Heart left ventricle (tissue), 16 donors: ENCODE measurements at places on chromosomes 12 and 14. TPM values are rescaled to one million over a fixed set of nuclear protein-coding genes. Genes with fewer than 3 reads are reported as not detected.
A peak's percentile ranks its signal among the peaks of the same experiment; 100 is the strongest.

DNA sequence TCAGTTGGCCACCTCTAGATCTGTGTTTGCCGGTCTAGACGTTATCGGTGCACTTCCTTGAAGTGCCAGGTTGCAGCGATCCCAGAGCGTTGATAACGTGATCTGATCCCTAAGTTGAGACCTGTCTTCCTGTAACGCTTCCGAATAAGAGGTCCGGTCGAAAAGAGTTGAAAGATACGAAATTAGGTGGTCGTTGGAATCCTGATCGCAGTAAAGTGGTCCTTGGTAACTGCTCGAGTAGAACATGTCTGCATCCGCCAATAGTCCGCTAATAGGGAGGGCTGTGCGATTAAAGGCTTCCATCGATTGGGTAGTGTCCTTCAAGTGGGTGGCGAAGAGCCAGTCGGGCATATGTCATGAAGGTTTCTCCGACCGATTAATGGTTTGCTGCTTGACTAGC, 2.7 kb downstream of the SRSF5 start:
- H3K36me3 ChIP-seq, result peaks cover 2% of the 10 kb centered on the region
- DNase-seq, result no peak
- H3K4me3 ChIP-seq, result no peak overlapping the region
- peaks cover 36% of the 10 kb centered on the region for H3K4me1 ChIP-seq

GRCh38 chr12:66188584-66189485, at the start of gene IRAK3:
Gene IRAK3, plus strand, starts transcription at chr12:66189214. Its CDS starts 86 bp downstream, at chr12:66189300.
- peak within 1 kb of the TSS; percentile 85 for H3K27ac ChIP-seq
- H3K4me1 ChIP-seq, result peaks cover 19% of the 10 kb centered on the region
- peak within 1 kb of the TSS; percentile 43 for H3K4me3 ChIP-seq
- no peaks in the 10 kb centered on the region for H3K27me3 ChIP-seq

DNA sequence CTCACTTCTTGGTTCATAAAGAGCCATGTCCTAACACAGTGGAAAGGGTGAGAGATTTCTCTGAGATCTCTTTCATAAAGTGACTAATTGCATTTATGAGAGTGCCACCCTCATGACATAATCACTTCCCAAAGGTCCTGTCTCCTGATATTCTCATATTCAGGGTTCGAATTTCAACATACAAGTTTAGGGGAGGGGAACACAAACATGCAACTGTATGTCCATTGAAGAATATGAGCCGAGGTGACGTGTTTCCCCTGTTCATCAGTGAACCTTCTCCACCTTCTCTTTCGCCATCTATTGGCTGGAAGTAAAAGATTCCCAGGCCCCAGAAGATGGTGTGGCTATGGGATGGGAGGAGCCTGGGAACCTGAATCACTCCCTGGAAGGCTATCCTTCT, 354.2 kb upstream of the ATP2B1 start:
- H3K4me1 ChIP-seq, result peaks cover 22% of the 10 kb centered on the region
- no peak overlapping the region for H3K27ac ChIP-seq
- no peak for DNase-seq
- no peaks in the 10 kb centered on the region for H3K27me3 ChIP-seq
- H3K4me3 ChIP-seq, result no peak overlapping the region

GRCh38 chr14:31926123-31926522, 151.0 kb upstream of the ARHGAP5 start:
- peak overlapping the region; percentile 74 for H3K27ac ChIP-seq
- no peaks in the 10 kb centered on the region for H3K36me3 ChIP-seq
- no peak overlapping the region for H3K4me3 ChIP-seq
- no peaks in the 10 kb centered on the region for H3K27me3 ChIP-seq
- no peak for DNase-seq

DNA sequence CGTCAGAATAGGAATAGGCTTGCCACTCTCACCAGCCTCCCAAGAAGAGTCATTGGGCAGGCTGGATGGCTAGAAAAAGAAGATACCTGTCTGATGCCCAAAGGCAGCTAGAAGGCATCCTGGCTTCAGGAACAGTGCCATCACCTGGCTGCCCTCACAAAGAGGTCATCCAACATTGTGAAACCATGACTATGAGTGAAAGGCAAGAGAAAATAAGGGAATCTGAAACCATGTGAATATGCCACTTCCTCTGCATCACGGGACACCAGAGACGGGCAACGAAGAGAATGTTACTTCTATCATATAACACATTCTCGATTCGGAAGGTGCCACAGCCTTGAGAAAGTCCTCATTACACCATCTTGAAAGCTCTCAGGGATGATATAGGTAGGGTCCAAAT, 182.0 kb downstream of the DAD1 start:
- no peaks in the 10 kb centered on the region for H3K27me3 ChIP-seq
- DNase-seq, result no peak
- H3K4me1 ChIP-seq, result no peaks in the 10 kb centered on the region
- H3K27ac ChIP-seq, result no peak overlapping the region
- H3K4me3 ChIP-seq, result no peak overlapping the region

DNA sequence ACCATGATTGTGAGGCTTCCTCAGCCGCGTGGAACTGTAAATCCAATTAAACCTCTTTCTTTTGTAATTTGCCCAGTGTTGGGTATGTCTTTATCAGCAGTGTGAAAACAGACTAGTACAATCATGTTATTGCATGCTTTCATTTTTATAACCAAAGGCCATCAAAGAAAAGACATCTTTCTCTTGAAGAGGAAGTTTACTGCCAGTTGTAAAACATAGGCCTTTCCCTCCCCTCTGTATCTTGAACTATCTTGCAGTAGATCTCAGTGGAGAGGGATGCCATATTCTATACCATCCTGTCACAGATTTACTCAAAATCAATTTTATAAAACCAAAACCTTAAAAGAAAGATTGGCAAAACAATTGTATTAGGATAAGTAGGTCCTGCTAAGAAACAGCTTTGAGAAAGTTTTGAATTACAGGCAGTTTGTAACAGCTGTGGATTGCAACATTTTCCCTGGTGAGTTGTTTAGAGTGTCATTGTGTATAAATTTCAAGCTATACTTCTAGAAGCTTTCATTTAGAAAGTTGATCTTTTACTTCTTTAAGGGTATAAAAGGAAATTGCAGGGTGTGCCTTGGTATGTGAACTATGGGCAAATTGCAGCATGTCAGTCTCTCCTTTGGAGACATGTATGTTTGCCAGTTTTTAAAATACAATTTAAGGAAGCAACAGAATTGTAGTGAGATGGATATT, 128.0 kb downstream of the ATP23 start:
- no peak overlapping the region for H3K27ac ChIP-seq
- H3K27me3 ChIP-seq, result no peaks in the 10 kb centered on the region
- H3K4me1 ChIP-seq, result no peaks in the 10 kb centered on the region
- H3K4me3 ChIP-seq, result no peak overlapping the region
- DNase-seq, result no peak
- no peaks in the 10 kb centered on the region for H3K36me3 ChIP-seq

- no peaks in the 10 kb centered on the region for H3K27me3 ChIP-seq
- DNase-seq, result no peak
Observed at GRCh38 chr12:131222329-131223139, 268.8 kb downstream of the ADGRD1 start.

DNA sequence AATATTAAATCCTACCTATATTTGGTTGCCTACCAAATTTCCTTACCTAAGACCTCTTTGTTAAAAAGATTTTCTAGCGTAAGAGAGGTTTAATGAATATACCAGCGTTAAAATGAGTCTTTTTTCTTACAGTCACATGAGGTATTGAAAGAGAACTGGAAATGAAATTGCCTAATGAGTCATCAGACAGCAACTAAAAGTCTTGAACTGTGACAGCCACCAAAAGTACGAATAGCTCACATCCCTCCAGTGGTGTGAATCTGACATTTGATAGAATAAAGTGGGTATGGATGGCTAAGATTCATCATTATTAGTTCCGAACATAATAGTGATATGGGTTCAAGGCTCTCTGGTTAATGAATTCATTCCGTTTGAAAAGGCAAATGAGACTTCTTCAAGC, 1297.3 kb downstream of the AACS start:
- no peaks in the 10 kb centered on the region for H3K4me1 ChIP-seq
- no peaks in the 10 kb centered on the region for H3K27me3 ChIP-seq
- H3K27ac ChIP-seq, result no peak overlapping the region
- H3K36me3 ChIP-seq, result no peaks in the 10 kb centered on the region
- DNase-seq, result no peak

DNA sequence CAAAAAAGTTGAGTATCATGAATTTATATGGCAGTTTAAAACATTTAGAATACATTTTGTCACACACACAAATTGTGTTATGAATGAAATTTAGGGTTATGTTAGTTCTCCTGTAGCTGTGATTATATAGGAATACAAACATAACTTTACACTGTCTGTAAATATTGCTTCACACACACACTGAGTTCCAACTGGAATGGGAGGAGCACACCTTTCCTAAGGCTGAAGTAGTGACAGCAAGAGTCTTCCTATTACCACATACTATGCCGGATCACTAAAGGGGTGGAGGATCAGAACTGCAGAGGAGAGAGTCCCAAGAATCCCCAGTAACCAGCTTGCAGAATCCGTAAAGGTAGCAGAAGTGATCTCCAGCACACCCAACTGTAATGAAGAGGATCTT, 63.7 kb downstream of the DNAI7 start:
- no peaks in the 10 kb centered on the region for H3K4me1 ChIP-seq
- no peak overlapping the region for H3K27ac ChIP-seq
- no peak for DNase-seq
- H3K4me3 ChIP-seq, result no peak overlapping the region
- no peaks in the 10 kb centered on the region for H3K36me3 ChIP-seq

DNA sequence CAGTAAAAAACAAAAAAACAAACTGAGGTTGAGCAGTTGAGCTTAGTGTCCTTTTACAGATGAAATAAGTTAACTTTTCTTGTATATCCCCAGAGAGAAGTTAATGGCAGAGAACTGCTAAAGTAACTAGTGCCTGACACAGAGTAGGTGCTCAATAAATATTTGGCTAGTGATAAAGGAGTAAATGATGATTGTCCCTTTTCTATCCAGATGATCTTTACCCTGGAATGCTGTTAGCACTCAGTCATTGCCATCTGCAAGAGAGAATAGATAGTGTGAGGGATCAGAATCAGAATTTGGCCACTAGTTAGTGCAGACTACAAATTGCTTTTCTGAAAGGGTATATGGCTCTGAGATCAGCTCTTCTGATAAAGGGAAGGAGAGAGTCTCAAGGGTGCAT, 21.6 kb downstream of the VEZT start:
- no peaks in the 10 kb centered on the region for H3K27me3 ChIP-seq
- H3K4me1 ChIP-seq, result no peaks in the 10 kb centered on the region
- no peak for DNase-seq
- H3K4me3 ChIP-seq, result no peak overlapping the region
- H3K36me3 ChIP-seq, result peaks cover 25% of the 10 kb centered on the region

DNA sequence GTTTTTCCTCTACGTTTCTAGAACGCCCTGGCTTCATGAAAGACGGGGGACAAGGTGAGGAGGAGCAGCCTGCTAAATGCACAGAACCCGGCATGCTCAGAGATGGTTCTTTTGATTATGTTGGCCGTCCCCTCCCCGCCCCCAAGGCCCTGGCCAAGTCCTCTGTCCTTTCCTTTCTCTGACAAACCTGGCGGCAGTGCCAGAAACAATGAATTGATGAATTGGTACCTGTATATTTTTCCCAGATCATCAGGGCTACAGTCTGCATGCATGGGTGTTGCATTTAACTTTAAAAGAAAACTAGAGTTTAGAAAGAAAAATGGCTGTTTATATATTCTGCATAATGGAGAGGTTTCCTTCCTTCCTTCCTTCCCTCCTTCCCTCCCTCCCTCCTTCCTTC, 29.0 kb downstream of the GPRC5D start:
- no peak overlapping the region for H3K4me3 ChIP-seq
- no peak for DNase-seq
- no peaks in the 10 kb centered on the region for H3K4me1 ChIP-seq
- no peaks in the 10 kb centered on the region for H3K36me3 ChIP-seq
- no peak overlapping the region for H3K27ac ChIP-seq
- no peaks in the 10 kb centered on the region for H3K27me3 ChIP-seq

DNA sequence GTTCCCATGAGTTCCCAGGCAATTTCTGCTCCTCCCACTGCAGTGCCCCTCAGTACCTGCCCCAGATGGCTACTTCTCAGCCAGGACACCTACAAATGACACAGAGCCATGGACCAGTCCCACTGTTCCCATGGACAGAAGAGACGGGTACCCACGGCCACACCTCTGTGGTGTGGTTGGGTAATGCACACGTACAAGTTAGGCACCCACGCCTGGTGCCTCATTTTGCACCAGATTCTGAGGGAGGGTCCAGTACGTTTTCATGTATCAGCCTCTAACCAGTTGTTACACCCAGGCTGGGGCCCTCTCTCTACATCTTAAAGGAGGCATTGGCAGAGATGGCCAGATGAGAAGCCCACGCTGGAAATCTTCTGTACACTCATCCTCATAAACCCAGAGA, 114.0 kb downstream of the DICER1 start:
- no peak overlapping the region for H3K27ac ChIP-seq
- H3K4me1 ChIP-seq, result no peaks in the 10 kb centered on the region
- H3K4me3 ChIP-seq, result no peak overlapping the region

GRCh38 chr14:61560323-61560722, 135.0 kb upstream of the HIF1A start:
- H3K4me3 ChIP-seq, result no peak overlapping the region
- H3K36me3 ChIP-seq, result no peaks in the 10 kb centered on the region
- no peaks in the 10 kb centered on the region for H3K27me3 ChIP-seq

TDP1 gene
- 1.0 TPM for polyA plus RNA-seq

MYO1A gene
- polyA plus RNA-seq, result not detected

NUDT4 gene
- polyA plus RNA-seq, result 59.9 TPM

UBC gene
- 1,238 TPM for polyA plus RNA-seq

TMEM63C gene
- 4.0 TPM for polyA plus RNA-seq
